ENCODE measurements at places on chromosomes 13 and 19. TPM values are rescaled to one million over a fixed set of nuclear protein-coding genes. Genes with fewer than 3 reads are reported as not detected.

PTPRH gene
- polyA plus RNA-seq: not detected

UHRF1 gene
- not detected for polyA plus RNA-seq

NAPSA gene
- polyA plus RNA-seq: not detected

SIGLEC5 gene
- not detected for polyA plus RNA-seq

Data from Purkinje cell (primary cell).